HFFc6 (cell line): ENCODE measurements at places on chromosomes 6 and 20.
A peak's percentile ranks its signal among the peaks of the same experiment; 100 is the strongest.

DNA sequence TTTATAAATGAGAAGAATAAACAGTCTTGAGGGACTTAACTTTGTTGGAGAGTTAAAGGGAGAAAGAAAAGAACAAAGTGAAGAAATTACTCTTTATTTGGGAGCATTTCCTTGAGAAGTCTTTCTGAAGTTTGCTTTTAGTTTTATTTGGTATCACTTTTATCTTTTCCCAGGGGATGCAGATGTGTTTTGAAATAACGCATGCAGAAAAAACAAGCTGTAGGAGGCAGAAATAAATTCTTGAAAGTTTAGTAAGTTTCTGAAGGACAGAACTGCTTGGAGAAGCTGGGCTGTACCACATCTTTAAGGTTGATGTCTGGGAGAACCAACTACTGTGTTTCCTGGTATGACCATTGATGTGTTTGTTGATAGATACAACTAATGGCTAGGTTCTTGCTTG lies 75.0 kb downstream of the PLCB4 start:
- DNase-seq, result no peak

- peak; percentile 48 for DNase-seq
Observed at GRCh38 chr6:22906091-22906549, 336.8 kb downstream of the HDGFL1 start.

- DNase-seq, result no peak
Observed at GRCh38 chr6:35298625-35299140, 1.1 kb downstream of the DEF6 start.

- DNase-seq, result peak; percentile 82
Observed at GRCh38 chr20:53578492-53579222, 15.0 kb downstream of the ZNF217 start.

GRCh38 chr6:51153109-51153508 lies 334.4 kb downstream of the TFAP2B start:
- DNase-seq, result no peak

- DNase-seq, result no peak
Observed at GRCh38 chr20:10501402-10501801, 66.3 kb downstream of the SLX4IP start.

DNA sequence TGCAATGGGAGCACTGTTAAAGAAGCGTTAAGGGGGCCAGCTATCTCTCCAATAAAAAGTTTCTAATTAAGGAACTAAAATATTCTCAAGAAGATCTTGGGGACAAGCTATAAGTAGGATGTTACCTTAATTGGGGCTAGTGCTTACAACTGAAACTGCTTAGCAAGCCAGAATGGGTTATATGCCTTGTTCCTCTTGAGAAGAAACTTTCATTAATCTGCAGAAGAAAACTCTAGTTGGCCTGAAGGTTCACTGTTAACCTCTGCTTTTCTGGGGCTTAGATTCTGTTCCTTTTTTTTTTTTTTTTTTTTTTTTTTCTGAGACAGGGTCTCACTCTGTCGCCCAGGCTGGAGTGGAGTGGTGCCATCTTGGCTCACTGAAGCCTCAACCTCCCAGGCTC lies 82.2 kb downstream of the BACH2 start:
- no peak for DNase-seq

GRCh38 chr6:27785294-27785693 lies 126.9 kb downstream of the OR2B2 start:
- DNase-seq, result no peak

GRCh38 chr6:15906420-15907016 lies 222.4 kb upstream of the MYLIP start:
- no peak for DNase-seq

GRCh38 chr6:41719436-41720261 lies 15.8 kb downstream of the TFEB start:
- DNase-seq, result no peak

DNA sequence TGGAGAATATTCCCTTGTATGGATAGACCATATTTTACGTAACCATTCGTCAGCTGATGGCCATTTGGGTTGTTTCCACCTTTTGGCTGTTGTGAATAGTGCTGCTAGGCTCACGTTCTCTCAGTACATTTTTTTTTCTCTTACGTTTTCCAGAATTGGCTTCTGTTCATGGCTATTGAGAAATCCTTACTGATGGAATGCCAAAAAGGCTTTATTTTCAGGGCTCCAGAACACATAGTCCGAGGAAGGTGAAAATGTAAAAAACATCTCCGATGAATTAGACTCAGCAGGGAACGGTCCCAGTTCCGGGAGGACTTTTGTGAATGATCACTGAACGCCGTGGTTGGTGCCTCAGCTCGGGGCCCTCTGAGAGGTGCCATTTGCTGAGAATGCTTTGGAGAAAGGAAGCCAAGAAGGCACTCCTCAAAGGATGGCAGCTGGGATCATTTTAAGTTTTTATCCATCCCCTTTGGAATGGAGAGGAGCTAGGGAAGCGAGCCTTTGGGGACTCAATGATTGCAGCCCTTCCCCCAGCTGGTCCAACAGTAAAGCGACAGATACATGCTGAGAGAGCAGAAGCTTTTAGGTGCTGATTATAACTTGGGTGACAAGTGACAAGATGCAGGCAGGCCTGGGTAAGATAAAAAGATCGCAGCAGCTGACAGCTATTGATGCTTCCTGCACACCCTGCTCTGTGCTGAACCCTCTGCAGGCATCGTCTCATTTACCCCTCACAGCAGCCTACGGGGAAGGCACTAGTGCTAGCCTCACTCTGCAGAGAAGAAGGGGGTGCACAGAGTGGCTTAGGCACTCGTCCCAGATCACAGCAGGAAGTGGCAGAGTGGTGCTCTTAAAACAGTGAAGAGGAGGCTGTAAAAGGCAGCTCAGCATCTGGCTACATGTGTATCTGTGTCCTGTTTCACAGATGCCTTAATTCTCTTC lies 133.4 kb upstream of the KCNG1 start:
- DNase-seq, result peak; percentile 16

GRCh38 chr6:158206740-158207421 lies 38.7 kb downstream of the GTF2H5 start:
- no peak for DNase-seq

GRCh38 chr6:15355683-15356099 lies 109.8 kb downstream of the JARID2 start:
- DNase-seq, result no peak

DNA sequence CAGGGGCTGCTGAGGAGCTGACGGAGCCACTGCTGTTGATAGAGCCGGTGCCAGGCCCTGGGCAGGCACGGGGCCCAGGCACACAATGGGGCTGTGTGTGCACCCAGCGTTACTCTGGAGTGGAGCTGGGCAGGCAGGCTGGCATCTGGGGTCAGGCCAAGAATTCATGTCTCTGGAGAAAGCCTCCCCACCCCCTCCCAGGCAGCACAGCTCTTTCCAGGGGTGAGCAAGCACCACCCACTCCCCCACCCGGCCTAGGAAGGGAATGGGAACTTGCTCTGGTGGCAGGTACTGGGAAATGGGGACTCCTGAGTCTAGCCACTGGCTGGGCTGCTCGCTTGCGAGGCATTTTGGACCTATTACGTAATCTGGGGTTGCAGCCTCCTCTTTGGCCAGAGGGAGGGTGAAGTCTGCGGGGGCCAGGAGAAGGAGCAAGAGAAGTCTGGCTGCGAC lies 22.7 kb downstream of the TFEB start:
- peak; percentile 32 for DNase-seq

DNA sequence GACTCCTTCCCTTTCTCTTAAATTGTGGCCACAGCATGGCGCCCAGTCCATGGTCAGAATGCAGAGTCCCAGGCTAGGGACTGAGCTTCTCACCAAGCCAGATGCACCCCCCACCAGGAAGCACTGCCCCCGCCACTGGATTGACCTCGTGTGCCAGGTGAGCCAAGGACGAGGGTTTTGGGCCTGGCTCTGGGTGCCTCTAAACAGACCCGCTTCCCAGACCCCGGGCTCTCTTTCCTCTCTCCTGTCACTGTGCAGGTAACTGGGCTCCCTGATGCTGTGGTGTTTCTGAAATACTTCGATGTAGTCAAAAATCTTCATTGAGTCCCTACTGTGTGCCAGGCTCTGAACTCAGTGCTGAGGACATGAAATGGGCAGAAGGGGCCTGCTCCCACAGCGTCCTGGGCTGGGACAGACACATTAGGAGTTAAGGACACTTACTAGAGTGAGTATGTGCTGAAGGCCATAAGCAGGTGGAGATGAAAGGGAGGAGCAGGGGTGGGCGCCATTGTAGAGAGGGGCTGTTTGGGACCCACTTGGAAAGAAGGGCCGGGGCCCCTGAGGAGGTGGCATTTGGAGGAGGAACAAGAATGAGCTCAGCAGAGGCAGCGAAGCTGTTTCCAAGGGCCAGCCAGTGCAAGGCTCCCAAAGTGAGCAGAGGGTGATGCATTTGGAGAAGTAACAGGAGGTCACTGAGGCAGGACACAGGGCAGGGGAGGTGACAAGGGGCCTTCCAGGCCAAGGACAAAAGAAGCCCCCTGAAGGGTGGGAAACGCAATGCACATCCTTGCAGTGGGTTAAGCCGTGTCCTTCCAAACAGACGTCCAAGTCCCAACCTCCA lies 217.1 kb downstream of the ANKRD60 start:
- DNase-seq, result no peak

DNA sequence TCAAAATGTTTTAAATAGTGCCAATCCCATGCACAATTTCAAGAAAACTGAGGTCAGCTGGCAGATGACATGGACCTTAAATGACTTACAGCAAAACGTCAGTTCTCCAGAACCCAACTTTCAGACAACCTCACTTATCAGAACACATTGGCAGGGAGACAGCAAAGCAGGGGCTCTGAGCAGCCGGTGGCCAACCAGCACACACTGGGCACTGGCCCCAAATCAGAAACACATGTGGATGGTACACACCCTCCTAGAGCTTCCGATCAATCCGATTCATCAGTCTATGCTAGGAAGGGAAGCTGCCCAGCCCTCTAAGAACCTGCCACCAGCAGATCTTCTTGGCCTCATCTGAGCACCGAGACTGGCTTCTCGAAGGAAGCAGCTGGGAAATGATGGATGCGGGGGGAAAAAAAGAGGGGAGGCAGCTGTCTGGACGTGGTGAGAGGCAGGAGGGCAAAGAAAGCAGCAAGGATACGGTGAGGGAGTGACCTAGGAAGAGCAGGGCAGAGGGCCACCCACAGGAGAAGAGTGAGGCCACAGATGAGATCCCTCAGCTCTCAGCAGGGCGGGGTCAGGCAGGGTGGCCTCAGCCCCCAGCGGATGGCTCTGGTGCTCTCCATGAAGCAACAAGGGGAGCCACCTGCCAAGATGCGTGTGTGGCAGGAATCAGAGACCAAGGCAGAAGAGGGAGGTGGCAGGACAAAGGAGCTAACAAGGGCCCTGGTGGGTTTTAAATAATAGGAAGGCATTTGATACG lies 32.9 kb downstream of the TAF4 start:
- no peak for DNase-seq

DNA sequence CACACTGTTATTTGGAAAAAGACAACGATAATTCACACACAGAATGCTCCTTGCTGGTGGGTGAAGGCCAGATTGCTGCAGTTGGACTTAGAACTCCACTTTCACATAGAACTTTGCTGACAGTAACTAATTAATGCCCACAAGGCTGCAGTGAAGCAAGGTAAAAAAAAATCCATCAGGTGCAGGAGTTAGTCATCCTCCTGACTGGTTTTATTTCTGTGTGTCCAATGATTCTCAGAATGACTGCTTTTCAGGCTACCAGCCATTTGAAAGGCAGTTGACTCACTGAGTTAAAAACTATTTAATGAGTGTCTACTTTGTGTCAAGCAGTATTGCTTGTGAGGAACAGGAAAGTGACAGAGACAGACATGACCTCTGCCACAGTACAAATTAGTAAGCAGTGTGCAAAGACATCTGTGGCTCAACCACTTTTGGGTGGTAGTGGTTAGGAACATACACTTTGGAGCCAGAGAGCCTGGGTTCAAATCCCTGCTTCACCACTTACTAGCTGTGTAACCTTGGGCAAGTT lies 41.9 kb downstream of the ELOVL5 start:
- DNase-seq, result peak; percentile 46

DNA sequence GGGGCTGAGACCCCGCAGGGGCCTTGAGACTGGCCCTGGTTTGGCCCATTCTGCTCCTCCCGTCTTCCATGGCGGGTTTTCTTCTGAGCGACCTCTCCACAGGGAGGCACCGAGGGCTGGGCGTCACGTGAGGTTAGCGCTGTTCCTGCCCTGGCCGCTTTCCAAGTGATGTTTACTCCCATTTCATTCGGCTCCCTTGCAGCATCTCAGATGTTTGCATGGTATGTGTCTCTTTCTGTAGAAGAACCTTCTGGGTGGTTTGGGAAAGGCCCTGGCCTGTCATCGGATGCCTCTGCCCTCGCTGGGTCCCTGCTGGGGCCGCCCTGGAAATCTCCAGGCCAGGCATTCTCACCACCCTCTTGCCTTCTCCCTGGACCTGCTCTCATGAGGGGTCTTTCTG lies 17.3 kb downstream of the RAMACL start:
- DNase-seq, result no peak

DNA sequence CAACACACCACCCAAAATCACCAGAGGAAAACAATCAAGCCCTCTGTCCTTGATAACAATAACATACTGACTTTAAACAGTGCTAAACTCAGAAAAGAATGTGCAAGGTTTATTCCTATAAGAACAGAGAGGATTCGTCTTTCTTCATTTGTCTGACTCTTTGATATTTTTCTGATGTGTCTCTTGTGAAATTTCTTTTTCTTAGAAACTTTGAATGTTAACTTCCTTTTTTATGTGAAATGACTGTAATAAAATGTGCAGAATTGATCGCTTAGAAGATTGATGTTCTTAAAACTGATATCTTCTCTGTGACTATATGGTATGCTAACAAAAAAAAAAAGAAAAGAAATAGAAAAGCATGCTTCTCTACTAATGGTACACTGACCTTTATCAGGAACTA lies 947.4 kb upstream of the CITED2 start:
- no peak for DNase-seq

- peak; percentile 30 for DNase-seq
Observed at GRCh38 chr6:116779573-116780164, 14.2 kb upstream of the FAM162B start.
